ENCODE measurements at places on chromosomes 2 and 18.
A peak's percentile ranks its signal among the peaks of the same experiment; 100 is the strongest.

DNA sequence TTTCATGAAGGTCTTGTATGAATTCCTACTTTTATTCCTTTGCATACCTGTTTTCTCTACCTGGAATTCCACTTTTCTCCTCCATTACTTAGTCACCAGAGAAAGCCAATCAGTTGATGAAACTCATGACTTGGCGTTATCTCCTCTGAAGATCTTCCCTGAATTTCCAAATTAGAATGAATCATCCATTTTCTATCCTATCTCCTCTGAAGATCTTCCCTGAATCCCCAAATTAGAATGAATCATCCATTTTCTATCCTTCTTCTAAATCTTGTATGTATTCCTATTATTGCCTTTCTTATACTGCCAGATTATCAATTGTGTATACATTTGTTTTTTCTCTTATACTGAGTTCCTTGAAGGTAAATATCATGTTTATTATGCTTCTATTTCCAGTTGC is 440.4 kb downstream of the CCDC85A start:
- H3K27ac ChIP-seq = no peak overlapping the region
- H3K4me3 ChIP-seq = no peak overlapping the region
- DNase-seq = no peak
- no peaks in the 10 kb centered on the region for H3K36me3 ChIP-seq
- H3K27me3 ChIP-seq = no peaks in the 10 kb centered on the region

- DNase-seq = peak; percentile 29
- H3K4me1 ChIP-seq = peaks cover 22% of the 10 kb centered on the region
- H3K27ac ChIP-seq = no peak overlapping the region
- no peaks in the 10 kb centered on the region for H3K36me3 ChIP-seq
Measured at GRCh38 chr2:158024288-158024898, 77.3 kb upstream of the UPP2 start.

DNA sequence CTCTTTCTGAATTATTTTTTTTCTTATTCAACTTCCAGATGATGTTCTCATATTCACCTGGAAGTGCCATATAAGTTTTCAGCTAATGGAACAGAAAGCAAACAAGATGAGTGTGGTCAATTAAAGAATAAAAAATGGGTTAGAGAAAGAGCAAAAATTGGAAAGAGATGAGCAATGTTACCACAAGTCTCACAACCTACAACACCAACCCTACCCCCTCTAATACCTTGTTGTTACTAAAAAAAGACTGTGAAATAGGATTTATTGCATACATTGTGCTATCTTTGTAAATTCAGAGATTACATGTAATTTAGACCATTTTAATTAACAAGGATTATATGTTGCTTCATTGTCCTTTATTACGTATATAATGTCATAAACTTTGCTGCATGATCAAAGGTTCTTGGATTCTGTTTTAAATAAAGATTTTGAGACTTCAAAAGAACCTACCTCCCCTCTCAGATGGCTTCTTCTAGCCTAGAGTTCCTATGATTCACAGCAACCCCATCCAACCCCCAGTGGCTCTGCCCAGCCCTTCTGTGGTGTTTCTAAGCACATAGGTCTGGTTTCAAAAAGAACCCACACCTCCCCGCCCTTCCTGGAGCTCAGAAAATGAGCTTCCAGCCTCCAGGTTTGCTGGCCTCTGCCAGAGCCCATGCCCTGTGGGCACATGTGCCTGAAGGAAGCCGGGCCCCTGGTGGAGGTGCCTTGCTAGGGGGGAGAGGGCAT is 24.7 kb downstream of the LGALSL start:
- no peak overlapping the region for H3K4me3 ChIP-seq
- no peaks in the 10 kb centered on the region for H3K27me3 ChIP-seq
- no peak overlapping the region for H3K27ac ChIP-seq

DNA sequence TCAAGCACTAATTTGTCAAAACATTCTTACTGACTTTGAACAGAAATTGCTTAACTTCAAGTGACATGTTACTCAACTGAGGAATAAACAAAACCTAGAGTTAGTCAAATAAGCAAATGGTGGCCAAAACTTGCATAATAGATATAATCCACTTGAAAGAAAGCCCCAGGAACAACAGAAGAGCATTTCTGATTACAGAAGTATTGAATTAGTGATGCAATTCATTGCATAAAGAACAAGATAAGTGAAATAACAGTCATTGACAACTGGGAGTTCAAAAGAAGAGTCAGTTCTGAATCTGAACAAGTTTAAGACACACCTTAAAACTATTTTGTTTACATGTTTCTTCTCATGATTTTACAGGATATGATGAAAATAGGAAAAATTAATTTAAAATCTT is 30.8 kb downstream of the COBLL1 start:
- no peaks in the 10 kb centered on the region for H3K36me3 ChIP-seq
- DNase-seq = peak; percentile 96

DNA sequence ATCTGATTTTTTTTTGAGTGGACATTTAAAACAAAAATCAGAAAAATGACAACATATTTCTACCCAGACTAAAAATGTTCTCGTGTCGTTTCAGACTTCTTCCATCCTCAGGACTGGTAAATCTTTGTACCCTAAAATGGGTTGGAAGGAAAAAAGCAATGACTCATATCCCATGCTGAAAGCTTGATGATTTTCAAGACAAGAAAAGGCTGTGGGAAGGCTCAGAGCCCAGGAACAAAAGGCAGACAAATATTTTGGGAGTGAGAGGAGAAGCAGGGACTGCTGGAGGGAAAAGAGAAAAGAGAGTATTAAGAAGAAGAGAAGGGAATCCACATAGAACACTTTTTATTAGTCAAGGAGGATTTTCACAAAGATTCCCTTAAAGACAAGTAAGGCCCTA is 77.1 kb upstream of the CTAGE1 start:
- no peaks in the 10 kb centered on the region for H3K36me3 ChIP-seq
- no peak overlapping the region for H3K27ac ChIP-seq
- no peak overlapping the region for H3K4me3 ChIP-seq
- no peak for DNase-seq

DNA sequence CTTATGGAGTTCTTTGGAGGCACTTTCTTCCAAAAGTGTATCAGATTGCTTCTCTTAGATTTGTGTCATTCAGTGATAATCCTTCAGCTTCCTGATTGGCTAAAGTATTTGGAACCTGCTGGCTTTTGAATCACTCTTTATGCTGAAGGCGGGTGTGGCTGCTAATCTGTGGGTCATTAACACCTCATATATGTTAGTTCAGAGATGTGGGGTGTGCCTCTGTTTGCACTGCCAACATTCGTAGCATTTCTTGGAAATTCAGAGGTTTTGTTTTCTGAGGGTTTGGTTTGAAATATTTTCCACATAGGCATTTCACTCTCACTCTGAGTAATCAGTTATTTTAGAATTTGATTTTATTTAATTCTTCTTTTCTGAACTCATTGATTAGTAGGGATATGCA is 1604.4 kb upstream of the ACVR2A start:
- DNase-seq = no peak
- no peak overlapping the region for H3K4me3 ChIP-seq
- H3K4me1 ChIP-seq = no peaks in the 10 kb centered on the region
- no peaks in the 10 kb centered on the region for H3K36me3 ChIP-seq
- H3K27ac ChIP-seq = no peak overlapping the region

- no peak for DNase-seq
- no peaks in the 10 kb centered on the region for H3K36me3 ChIP-seq
- H3K4me3 ChIP-seq = no peak overlapping the region
- no peak overlapping the region for H3K27ac ChIP-seq
- peaks cover 10% of the 10 kb centered on the region for H3K27me3 ChIP-seq
Measured at GRCh38 chr2:233035426-233036161, 3.1 kb downstream of the NEU2 start.

DNA sequence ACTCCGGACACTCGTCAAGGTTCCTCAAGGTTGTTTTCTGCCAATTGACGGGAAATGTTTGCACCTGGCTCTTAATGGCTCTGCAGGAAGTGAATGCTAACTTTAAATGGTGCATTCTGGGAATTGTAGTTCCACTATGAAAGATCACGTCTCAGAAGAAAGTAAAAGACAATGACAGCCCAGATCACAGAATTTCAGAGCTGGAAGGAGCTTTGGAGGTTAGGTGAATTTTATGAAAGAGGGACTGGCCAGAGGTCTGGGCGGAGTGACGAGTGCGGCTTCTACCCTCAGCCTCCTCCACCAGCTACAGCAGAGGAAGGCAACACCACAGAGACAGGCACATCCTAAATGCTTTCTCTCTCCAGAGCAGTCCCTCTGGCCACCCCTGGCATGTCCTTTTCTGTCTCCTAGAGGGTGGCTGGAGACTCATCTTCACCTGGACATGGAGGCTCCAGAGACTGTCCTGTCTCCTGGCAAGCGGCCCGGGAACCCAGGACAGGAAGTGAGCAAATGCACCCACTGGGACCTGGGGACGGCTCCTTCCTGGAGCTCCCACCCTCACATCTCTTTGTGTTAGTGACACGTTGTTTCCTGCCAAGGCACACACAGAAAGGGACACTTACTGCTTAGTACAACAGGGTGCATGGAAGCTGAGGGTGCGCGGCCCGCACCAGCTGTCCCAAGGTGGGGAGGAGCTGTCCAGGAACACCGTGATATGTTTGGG is 19.4 kb downstream of the THAP4 start:
- no peak overlapping the region for H3K4me3 ChIP-seq
- no peak for DNase-seq
- peaks cover 60% of the 10 kb centered on the region for H3K36me3 ChIP-seq

- no peaks in the 10 kb centered on the region for H3K4me1 ChIP-seq
- H3K27ac ChIP-seq = no peak overlapping the region
- no peaks in the 10 kb centered on the region for H3K36me3 ChIP-seq
Measured at GRCh38 chr18:8400193-8400752, 209.0 kb upstream of the RAB12 start.

- H3K27me3 ChIP-seq = peaks cover 17% of the 10 kb centered on the region
- H3K27ac ChIP-seq = no peak overlapping the region
- peaks cover 17% of the 10 kb centered on the region for H3K4me1 ChIP-seq
- 0 out of 2 replicates have a peak overlapping the region, but pooled peaks have one; percentile 14 for H3K4me3 ChIP-seq
Measured at GRCh38 chr2:9753665-9754531, 89.4 kb upstream of the TAF1B start.

- no peak overlapping the region for H3K27ac ChIP-seq
- DNase-seq = no peak
- H3K4me1 ChIP-seq = no peaks in the 10 kb centered on the region
- no peak overlapping the region for H3K4me3 ChIP-seq
Measured at GRCh38 chr2:30677231-30677630, 130.0 kb downstream of the CAPN13 start.

- H3K36me3 ChIP-seq = no peaks in the 10 kb centered on the region
- no peaks in the 10 kb centered on the region for H3K4me1 ChIP-seq
- no peak overlapping the region for H3K27ac ChIP-seq
- peaks cover 73% of the 10 kb centered on the region for H3K27me3 ChIP-seq
- peak; percentile 42 for DNase-seq
Measured at GRCh38 chr2:240640939-240641338, 15.7 kb downstream of the GPR35 start.

DNA sequence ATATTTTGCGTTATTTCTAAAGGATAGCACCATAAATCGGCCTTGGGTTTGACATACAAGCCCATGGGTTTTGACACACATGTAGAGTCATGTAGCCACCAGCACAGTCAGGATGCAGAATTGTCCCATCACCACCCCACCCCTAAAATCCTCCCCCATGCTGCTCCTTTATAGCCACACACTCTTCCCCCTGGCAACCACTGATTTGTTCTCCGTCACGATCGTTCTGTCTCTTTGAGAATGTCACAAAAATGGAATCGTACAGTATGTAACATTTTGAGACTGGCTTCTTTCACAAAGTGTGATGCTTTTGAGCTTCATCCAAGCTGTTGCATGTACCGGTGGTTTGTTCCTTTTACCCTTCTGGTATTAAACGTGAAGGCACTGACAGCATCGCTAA is 39.1 kb downstream of the CRACDL start:
- H3K27me3 ChIP-seq = peaks cover 3% of the 10 kb centered on the region
- DNase-seq = no peak
- H3K4me3 ChIP-seq = no peak overlapping the region
- H3K27ac ChIP-seq = no peak overlapping the region
- no peaks in the 10 kb centered on the region for H3K36me3 ChIP-seq

Measured in HepG2 (cell line).